Central memory CD4-positive, alpha-beta T cell (primary cell): ENCODE measurements at places on chromosomes 12 and 14.
A peak's percentile ranks its signal among the peaks of the same experiment; 100 is the strongest.

DNA sequence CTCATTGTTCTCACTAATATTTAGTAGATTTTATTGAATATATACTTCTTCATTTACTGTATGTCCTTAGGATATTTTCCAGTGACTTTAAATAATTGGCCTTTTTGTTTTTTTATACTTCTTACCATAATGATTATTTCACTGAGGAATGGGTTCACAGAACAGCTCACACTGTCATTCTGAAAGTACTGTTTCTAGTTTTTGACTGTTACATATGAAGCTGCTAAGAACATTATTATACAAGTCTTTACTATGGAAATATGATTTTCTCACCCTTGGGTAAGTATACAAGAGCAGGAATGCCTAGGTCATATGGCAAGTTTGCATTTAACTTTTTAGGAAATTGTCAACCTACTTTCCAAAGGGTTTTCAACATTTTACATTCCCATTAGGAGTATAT, 343.1 kb downstream of the CCER1 start:
- no peak for DNase-seq

- DNase-seq, result peak; percentile 22
Observed at GRCh38 chr12:132084621-132085290, 59.4 kb downstream of the DDX51 start.

- DNase-seq, result no peak
Observed at GRCh38 chr14:105805701-105806100, 279.3 kb downstream of the TMEM121 start.

DNA sequence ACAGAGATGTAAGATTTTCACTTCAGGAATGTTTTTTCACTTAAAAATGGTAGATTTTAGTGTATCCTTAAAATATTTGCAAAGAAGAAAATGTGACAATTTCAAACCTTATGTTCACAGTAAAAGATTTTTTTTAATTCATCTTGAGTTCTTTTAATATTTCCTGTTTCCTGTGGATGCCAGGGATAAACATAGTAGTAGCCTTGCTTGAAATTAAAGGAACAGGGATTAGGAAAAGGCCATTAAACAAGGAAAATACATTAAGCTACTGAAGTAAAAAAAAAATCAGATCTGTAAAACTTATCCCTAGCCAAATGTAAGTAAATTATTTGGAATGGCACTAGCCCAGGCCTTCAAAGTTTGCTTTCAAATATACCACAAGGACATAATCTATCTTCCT, 138.1 kb upstream of the AEBP2 start:
- no peak for DNase-seq

DNA sequence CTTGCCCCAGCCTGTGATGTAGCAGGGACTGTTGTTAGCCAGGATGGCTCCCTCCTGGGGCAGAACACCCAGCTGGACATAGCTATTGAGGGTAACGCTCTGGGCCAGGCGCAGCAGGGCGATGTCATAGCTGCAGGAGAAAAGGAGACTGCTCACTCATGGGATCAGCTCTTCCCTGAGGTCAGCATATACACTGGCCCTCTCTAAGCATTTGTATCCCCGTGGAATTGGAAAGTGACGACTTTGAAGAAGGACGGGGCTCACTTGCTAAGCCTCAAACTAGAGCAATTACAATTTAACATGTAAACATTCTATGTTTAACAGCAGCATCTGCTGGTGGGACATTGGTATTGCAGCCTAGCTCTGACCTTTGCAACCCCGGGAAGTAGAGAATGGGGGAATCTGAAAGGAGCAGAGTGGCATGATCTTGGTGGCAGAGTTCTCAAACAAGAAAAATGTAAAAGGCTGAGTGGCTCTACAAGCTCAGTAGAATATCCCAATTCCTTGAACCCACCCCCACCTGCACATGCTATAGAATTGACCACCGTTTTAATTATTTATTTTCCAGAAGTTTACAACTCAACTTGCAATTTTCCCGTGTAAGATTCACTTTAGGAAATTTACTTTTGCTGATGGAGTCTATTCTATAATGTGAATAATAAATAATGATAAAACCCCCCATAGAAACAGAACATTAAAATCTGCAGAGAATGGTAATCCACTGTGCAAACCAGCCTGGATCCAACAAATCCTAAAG, 5.0 kb downstream of the CELA1 start:
- DNase-seq, result peak; percentile 69
